ENCODE measurements at places on chromosomes 12 and 14.

GRCh38 chr12:14928931-14929330 lies 9.4 kb downstream of the ERP27 start:
- no peak for DNase-seq

GRCh38 chr12:46660719-46661109 lies 165.1 kb downstream of the SLC38A4 start:
- no peak for DNase-seq

DNA sequence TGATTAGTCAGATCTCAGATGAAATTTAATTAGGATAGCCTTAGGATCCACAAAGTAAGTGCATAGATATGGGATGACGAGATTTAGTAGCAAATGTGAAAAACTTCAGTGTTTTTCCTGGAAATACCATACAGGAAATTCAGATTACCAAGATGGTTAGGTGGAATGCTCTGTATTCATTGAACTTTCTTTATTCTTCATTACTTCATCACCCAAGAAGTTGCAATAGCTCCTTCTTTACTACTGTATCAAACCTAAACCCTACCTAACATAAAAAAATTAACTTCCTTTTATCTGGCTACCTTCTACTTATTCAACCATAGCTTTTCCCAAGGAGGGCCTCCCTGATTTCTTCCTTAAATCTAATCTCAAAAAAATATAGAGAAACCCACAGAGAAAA lies 100.4 kb downstream of the TTC6 start:
- no peak for DNase-seq

GRCh38 chr14:61460718-61461611 lies 139.6 kb downstream of the PRKCH start:
- no peak for DNase-seq

- no peak for DNase-seq
Measured at GRCh38 chr14:55279384-55279783, 8.2 kb downstream of the FBXO34 start.

Data from fibroblast of the conjunctiva (primary cell).